A673 (cell line): ENCODE measurements at places on chromosomes 6 and 20.

GRCh38 chr20:48708116-48708515, 119.7 kb downstream of the PREX1 start:
- DNase-seq: no peak

DNA sequence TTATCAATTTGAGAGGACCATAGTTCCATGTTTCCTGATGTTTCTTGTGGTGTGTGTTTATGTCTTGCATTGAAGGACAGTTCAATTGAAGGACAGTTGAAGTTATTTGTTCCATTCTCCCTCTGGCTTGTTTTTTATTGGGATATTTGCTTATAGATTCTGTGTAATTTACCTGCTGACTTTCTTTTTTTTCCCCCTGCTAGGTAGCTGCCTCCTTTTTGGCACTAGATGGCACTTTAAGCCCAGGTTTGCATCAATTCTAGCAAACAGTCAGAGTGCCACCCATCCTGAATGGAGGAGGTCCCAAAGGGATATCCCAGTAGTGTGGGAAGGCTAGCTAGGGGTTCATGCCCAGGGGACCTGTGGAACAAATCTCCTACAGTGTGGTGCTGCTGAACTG, 78.1 kb downstream of the CFAP61 start:
- DNase-seq: peak; percentile 52

GRCh38 chr20:39762716-39763115, 800.6 kb downstream of the DHX35 start:
- DNase-seq: no peak

DNA sequence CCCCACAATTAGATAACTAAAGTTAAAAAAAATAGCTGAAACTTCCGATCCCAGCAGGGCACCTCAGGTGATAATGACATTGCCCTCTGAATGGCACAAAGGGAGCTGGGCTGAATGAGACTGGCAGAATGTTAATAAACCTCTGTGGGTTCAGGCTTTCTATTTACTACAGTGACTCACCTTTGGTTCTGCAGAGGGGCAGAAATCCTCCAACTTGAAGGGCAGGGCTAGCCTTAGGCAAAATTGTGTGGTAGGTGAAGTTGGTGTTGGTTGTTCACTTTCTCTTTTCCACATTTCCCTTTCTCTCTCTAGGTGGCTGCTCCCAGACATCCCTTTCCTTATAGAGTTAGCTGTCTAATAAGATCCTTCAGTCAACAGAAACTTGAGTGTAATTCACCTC, 625.2 kb downstream of the EPM2A start:
- no peak for DNase-seq

DNA sequence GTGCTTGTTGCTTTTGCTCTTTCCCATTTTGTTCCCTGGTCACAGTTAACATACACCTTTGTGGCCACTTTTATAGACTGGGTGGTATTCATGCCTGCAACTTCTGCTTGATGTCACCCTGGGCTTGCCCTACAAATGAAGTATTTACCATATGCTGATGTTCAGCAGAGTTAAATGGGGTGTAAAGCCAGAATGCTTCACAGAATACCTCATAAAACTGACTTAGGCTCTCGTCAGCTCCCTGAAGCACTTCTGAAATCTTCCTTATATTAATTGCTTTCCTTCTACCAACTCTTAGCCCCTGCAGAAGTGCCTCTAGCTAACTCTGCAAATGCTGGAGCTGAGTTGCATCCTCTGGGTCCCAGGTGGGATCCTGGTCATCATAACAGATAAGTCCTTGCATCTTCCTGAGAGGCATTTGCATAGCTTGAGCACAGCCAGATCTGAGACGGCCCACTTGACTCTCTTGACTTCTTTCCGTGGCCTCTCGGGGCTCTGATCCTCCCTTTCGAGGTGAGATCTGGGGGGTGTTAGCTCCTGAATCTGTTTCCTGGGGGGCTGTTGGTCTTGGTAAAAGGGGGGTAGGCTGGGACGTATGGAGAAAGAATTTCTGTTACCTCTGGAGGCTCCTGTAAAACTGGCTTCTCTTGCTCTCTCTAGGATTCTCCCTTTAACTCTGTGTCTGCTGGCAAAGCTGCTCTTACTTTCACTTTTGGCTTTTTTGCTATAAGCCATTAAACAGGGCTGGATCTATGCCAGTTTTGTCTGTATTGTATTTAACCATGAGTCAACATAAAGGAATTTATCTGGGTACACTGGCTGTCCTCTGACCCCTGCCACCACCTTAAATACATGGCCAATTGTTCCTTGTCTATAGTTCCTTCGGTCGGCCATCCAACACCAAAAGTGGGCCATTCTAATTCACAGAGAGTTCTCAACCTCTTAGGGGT, 223.0 kb upstream of the SYNCRIP start:
- DNase-seq: peak; percentile 56

- no peak for DNase-seq
Measured at GRCh38 chr6:105560611-105561066, 157.8 kb upstream of the PREP start.

DNA sequence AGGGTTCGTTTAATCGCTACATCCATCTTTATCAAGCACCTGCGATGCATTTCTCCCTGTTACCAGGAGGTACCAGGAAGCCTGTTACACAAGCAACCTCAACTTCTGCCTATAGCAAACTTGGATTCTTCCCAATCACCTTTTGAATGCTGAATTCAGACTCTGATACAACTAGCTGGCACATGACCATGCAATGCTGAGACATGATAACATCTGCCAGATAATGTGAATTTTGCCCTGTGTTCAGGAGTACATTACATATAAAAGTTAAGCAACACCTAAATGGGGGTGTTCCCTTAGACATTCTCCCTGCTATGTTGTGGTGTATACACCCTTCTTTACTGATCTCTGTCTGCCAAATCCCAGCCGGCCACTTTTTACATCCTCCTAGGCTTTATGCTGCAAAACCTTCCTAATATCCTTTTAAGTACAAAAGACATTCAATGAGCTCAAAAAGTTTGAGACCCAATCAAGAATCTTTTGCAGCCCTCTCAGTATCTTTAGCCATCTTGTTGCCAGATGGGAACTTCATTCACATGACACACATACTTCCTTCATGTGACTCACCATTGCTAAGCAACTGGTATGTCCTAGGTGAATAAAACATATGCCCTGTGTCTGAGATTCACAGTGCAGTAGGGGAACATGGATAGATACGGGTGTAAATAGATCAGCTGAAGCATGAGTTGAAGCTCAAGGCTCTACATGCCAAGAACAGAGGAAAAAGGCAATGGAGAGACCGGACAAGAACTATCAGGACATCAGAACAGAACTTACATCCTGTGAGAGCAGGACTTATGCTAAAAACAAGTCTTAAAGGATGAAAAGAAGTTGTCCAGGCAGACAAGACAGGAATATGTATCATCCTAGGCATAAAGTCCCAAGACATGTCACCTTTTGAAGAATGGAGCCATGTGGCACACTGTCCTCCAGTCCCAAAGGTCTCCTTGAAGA, 84.3 kb downstream of the ZHX3 start:
- no peak for DNase-seq

DNA sequence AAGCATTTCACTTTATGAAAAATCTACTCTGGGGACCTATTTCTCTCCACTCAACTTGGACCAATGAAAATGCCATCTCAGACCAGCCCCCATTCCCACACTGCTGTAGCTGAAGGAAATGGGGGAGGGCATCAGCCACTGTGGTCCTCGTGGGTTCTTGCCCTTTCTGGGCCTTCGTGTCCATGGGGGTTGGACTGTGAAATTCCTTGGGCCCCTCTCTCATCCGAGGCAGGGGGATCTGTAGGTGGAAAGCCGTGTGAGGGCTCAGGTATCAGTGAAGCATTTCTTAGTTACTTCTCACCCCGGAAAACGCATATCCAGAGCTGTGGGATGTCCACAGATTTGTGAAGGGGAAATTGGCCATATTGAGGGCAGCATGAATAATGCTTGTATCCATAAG, 147.9 kb downstream of the CDC5L start:
- no peak for DNase-seq
